ENCODE measurements at places on chromosomes 12 and 14.

- peak; percentile 26 for DNase-seq
Observed at GRCh38 chr14:58077621-58078020, 74.4 kb downstream of the ARMH4 start.

GRCh38 chr14:105378873-105379685, 19.3 kb upstream of the TEX22 start:
- DNase-seq = no peak

- DNase-seq = no peak
Observed at GRCh38 chr14:103121846-103122584, 1.2 kb upstream of the TNFAIP2 start.

GRCh38 chr14:74599321-74599761, 12.7 kb downstream of the LTBP2 start:
- no peak for DNase-seq

DNA sequence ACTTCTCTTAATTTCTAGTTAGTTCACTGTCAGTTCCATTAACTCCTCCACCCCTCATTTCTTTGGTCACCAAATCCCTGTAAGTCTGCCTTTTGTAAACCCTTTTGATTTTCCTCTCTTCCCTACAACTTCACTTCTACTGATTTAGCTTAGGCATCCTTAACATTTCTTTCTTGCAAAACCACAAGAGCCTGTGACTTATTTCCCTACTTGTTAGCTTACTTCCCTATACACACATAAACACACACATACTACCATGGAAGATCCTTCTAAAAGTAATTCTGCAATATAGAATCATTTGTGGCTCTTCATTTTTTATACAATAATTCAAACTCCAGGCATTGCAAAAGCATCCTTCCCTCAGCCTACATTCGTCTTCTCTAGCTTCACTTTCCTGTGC, 494.3 kb upstream of the USP15 start:
- DNase-seq = no peak

- DNase-seq = no peak
Observed at GRCh38 chr12:28104316-28104715, 85.9 kb upstream of the CCDC91 start.

DNA sequence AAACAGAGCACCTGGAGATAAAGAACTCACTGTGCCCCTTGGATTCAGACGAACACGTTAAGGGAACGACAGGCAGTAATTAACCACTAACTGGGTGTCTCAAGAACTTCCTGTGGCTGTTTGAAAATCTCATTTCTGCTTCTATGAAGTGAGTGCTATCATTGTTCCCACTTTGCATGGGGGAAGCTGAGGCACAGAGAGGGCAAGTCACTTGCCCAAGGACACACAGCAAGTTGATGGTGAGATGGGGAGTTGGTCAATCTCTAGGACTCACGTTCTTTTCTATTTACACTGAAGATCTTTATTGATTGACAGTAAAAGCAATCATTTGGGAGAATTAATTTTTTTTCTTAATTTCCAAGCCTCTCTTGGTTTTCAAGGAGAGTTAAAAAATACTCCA, 26.8 kb upstream of the LHX5 start:
- DNase-seq = no peak

Measured in HS-5 (cell line).